ENCODE measurements at places on chromosomes 2 and 18.

DNA sequence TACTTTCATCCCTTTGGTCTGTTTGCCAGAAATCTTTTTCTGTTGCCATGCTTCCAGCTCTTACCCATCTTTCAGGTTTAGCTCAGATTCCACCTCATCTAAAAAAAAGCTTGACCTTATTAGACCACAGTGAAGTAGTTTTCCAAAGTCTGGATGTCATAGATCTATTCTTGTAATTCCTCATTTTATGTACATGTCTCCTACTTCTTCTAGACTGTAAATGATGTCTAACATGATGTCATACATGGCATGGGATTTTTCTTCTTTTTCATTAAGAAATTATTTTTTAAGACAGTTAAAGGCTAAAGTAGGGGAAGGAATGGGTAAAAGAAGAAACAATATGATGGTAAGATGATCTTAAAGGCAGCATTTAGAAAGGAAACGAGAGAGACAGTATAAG, 11.3 kb downstream of the GLS start:
- no peak for DNase-seq

DNA sequence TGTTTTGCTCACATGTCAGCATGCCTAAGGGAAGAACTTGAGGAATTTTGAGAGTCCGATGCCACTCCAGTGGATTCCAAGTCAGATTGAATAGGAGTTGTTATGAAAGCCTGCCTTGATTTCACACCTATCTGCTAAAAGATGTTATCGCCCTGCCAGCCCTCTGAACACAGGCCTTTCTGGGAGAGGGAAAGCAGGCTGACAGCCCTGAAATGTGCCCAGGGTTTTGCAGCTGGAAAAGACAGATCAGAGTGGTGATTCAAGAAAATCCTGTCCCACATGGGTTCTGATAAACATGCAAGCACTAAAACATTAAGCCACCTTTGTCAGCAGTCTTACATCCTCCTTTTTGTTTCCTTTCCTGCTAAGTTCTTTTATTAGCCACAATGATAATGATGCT, 1752.9 kb upstream of the CELF4 start:
- DNase-seq = no peak

GRCh38 chr18:44370861-44371260, 309.8 kb upstream of the SETBP1 start:
- no peak for DNase-seq

DNA sequence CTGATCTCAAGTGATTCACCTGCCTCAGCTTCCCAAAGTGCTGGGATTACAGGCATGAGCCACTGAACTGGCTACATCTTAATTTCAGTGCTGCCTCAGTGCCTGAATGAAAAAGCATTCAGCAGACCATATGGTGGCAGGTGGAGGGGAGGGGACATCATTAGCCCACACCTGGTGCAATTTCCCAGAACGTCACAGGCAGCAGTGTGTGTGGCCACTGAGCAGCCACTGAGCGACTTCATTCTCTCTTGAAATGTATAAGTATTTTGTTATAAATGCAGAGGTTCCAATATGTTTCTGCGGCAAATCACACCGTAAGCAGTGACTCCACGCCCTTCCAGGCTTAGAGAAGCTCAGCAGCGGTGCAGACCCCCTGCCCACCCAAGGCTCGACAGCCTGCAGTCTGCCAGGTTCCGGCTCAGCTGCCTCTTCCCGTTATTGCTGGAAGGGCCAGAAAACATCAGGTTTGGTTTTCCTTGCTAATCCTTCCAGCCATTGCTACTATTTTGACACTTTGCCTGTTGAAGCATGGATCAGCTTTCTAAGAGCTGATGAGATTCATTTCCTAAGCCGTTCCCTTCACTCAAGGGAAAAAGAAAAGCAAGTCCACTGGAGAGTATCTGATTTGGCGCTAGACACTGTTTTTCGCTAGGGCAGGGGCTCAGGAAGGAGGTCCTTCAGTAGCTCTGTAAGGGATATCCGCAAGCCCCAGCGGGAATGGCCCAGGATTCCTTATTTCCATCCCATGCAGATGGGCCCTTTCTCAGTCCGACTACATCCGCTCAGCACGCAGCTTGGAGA, 250.7 kb downstream of the VAPA start:
- no peak for DNase-seq

- no peak for DNase-seq
These were observed 1679.0 kb downstream of the SUCLG1 start for GRCh38 chr2:82780050-82780449.

- no peak for DNase-seq
These were observed 54.5 kb upstream of the DAPL1 start for GRCh38 chr2:158740621-158741020.

- no peak for DNase-seq
These were observed 10.5 kb upstream of the SLC1A4 start for GRCh38 chr2:64978514-64979268.

- no peak for DNase-seq
These were observed 95.1 kb downstream of the MTCL1 start for GRCh38 chr18:8800445-8800844.

DNA sequence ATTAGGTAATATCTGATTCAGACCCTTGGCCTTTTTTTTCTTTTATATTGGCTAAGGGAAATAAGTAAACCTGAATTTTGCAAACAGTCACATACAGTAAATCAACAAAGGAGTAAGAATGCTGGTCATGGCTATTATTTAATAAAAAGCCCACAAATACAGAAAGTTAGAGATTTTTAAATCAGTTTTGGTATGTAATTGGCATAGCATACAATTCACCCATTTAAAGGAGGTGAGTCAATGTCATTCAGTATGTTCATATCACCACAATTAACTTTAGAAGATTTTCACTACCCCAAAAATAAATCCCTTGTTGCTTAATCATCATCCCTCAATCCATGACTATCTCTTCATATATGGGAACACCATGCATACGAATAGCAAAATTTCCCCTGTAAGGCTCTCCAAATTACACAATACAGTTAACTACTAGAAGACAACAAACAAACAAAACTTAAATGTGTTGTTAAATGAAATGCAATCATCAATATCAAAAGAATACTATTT, 45.9 kb upstream of the NYAP2 start:
- DNase-seq = no peak

- DNase-seq = no peak
These were observed 132.0 kb downstream of the INHBB start for GRCh38 chr2:120477831-120478481.

Data from amygdala (tissue), 56 donors.